ENCODE measurements at places on chromosomes 4 and X.

DNA sequence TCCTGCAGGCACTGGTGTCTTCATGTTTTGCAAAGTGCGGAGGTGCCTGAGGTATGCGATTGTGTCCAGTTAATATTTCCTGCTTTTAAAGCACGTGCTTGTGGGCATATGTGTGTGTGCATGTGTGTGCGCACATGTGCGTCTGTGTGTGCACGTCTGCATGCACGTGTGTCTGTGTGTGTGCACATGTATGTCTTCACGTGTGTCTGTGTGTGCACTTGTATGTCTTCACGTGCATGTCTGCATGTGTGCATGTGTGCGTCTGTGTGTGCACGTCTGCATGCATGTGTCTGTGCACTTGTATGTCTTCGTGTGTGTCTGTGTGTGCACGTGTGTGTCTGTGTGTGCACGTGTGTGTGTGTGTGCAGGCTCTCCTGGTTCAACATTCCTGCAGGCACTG is 49.5 kb downstream of the SHOX start:
- DNase-seq = no peak

GRCh38 chr4:173522951-173523395 is 7.1 kb downstream of the HAND2 start:
- DNase-seq = no peak

DNA sequence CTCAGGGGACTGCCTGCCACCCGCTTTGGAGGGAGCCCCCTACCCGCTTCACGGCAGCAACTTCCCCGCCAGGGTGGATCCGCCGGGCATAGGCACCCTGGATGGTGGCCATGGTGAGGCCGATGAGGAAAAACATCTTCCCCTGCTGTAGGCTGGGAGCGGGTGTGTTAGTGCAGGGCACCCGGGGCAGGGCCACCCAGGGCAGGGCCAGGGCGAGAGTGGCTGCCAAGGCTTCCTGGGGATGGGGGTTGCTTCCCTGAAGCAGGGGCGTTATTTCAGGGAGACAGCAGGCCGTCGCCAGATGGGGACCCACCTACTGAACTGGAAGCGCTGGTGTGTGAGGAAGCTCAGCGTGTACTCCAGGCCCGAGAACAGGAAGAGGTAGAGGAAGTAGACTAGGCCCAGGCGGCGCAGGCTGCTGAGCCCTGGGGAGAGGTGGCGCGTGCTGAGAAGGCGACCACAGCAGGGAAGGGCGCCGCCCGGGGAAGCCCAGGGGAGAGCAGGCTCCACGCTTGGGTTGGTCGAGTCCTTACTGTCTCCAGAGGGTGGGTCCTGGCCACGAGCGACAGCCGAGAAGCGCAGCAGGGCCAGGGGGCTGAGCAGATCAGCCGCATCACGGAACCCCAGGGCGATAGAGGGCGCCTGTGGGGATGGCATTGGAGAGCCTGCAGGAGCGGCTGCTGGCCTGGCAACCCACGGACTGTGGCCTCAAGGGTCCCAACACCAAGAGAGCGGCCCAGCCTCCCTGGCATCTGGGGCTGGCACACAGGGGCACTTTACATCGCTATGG is 31.5 kb downstream of the NOP14 start:
- no peak for DNase-seq

- no peak for DNase-seq
Observed at GRCh38 chr4:151302432-151302831, 23.0 kb downstream of the SH3D19 start.

GRCh38 chr4:125323654-125324053 is 8.9 kb downstream of the FAT4 start:
- DNase-seq = no peak

DNA sequence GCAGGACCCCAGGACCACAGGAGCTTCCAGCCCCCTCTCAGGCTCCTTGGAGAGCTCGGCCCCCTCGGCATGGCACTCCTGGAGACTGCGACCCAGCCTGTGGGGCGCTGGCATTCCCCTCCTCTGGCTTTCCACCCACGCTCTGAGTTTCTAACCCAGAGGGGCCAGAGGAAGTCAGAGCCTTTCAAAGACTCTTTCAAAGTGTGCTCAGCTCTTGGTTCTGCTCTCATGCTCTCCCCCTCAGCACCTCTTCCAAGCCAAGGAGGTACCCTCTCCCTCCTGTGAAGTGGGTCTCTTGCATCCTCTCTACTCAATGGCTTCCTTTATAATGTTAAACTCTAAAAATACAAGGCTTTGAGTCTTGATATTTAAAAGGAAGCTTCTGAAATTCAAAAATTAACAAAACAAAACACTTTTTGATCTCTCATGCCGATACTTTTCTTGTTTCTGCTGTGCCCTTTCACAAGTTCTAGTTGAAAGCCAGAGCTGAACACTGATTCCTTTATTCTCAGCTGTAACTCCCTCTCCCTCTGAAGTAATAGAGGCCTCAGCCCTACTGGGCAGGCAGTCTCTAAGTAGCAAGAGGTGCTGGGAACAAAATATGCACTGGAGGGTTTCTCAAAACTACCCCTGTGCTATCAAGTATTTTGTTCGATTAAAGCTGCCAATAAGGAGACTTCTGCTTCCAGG is 82.8 kb downstream of the NAT8L start:
- peak; percentile 23 for DNase-seq

DNA sequence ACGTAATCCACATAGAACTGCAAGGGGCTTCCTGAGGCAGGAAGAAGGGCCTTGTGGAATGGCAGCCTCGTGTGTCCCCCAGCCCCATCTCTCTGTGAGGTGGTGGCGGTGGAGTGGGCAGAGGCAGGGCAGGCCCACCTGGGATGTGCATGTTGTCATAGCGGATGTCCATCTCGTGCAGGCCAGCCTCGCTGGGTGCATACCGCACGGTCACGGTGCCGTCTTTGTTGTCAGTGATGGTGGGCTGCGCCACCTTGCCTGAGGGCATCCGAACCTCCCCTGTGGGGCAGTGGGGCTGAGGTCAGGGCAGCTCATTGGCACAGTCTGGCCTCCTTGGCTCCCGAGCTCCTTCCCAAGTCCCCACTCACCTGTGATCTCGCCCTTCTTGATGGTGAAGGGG is 20.4 kb downstream of the FLNA start:
- no peak for DNase-seq

GRCh38 chrX:71870208-71871098 is 40.2 kb upstream of the NHSL2 start:
- peak; percentile 8 for DNase-seq

DNA sequence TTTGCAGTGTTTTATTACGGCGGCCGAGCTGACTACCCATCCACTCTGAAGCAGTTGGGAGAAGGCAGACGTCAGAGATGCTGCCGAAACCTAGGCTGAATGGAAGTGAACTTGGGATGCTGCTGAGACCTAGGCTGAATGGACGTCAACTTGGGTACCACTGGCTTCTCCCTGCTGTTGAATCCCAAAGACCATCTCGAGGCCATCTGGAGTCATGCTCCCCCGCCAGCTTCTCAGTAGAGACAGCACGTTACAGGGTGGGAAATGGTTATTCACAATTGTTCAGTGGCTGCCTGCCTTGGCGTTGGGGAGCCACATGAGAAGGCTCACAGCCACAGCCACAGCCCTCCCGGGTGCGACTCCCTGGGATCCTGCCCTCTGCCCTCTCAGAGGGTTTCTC is 40.9 kb downstream of the P2RY8 start:
- DNase-seq = no peak

DNA sequence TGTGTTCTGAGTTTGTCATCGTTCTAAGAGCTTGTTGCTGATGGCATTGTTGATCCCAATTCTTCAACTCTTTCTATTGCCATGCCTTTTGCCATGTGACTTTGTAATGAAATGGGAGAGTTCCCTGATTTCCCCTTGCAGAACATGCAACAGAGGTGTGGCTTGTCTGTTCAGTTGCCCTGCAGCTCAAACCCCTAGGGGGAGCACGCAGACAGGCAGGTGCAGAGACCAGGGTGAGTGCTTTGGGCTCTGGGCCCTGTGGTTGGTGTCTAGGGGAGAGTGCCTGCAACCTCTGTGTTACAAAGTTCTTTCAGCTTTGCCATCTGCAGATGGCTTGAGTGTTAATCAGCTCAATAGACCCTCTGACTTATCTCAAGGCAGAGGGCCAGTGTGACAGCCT is 332.7 kb downstream of the MID1IP1 start:
- no peak for DNase-seq

- no peak for DNase-seq
Observed at GRCh38 chr4:123623611-123624010, 227.0 kb downstream of the SPRY1 start.

- no peak for DNase-seq
Observed at GRCh38 chrX:13780868-13781427, 35.9 kb downstream of the GPM6B start.

GRCh38 chr4:89305712-89306437 is 1.7 kb downstream of the GPRIN3 start:
- no peak for DNase-seq

GRCh38 chr4:83389037-83389720 is 54.5 kb upstream of the HPSE start:
- no peak for DNase-seq

- no peak for DNase-seq
Observed at GRCh38 chr4:184792334-184792733, 33.4 kb downstream of the ACSL1 start.

DNA sequence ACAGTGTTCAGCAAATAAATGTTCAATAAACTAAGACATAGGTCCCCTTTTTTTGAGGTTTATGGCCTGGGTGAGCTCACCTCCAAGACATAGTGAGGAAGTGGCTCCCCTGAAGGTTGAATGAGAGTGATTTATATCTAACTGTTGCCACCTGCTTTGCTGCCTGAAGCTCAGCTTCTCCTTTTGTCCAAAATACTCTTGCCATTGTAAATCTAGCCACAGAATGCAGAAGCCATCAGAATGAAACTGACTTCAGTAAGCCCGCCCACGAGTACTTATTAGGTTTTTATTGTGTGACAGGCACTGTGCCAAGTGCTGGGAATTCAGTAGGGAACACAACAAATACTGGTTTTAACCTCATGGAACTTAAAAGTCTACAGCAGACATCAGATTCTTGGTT is 18.0 kb downstream of the SPINK2 start:
- no peak for DNase-seq

DNA sequence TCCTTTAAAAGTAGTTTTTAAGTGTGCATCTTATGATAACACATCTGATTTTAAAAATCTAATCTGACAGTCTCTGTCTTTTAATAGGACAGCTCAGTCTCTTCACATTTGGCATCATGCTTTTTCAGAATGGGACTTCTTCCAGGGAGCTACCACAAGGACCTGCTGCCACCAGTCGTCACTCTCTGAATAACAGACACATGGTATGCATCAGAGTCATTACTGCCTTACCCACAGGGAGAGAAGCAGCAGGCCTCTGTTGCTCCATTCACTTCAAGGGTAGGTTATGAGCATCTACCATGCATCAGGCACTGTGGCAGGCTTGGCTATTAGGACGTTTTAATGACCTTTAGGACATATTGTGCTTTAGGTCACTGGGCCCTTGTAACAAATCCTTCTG is 50.0 kb upstream of the AFAP1 start:
- DNase-seq = no peak

GRCh38 chr4:18536428-18536827 is 514.9 kb upstream of the LCORL start:
- DNase-seq = no peak

- DNase-seq = no peak
Observed at GRCh38 chr4:6200922-6201362, 593 bp upstream of the JAKMIP1 start.

GRCh38 chr4:7367864-7368277 is 66.9 kb downstream of the PSAPL1 start:
- DNase-seq = no peak

- no peak for DNase-seq
Observed at GRCh38 chr4:97987019-97987648, 156.1 kb downstream of the STPG2 start.

- no peak for DNase-seq
Observed at GRCh38 chrX:7202206-7202605, 54.3 kb upstream of the PUDP start.

GRCh38 chrX:135737366-135738071 is 24.1 kb downstream of the CT45A1 start:
- DNase-seq = no peak

- DNase-seq = no peak
Observed at GRCh38 chr4:45576275-45576674, 547.6 kb downstream of the GABRG1 start.

- no peak for DNase-seq
Observed at GRCh38 chr4:93649828-93650227, 178.7 kb upstream of the ATOH1 start.

GRCh38 chr4:10371121-10371520 is 86.1 kb downstream of the ZNF518B start:
- DNase-seq = no peak

All from neural crest cell (in vitro differentiated cells).